Glutamatergic neuron (in vitro differentiated cells): ENCODE measurements at places on chromosomes 5 and 9. TPM values are rescaled to one million over a fixed set of nuclear protein-coding genes. Genes with fewer than 3 reads are reported as not detected.

GRCh38 chr5:126359884-126360283, 63.3 kb upstream of the GRAMD2B start:
- H3K27ac ChIP-seq: no peak overlapping the region
- DNase-seq: no peak
- no peaks in the 10 kb centered on the region for H3K36me3 ChIP-seq
- no peak overlapping the region for H3K4me3 ChIP-seq
- peaks cover 2% of the 10 kb centered on the region for H3K27me3 ChIP-seq
- no peaks in the 10 kb centered on the region for H3K4me1 ChIP-seq

DNA sequence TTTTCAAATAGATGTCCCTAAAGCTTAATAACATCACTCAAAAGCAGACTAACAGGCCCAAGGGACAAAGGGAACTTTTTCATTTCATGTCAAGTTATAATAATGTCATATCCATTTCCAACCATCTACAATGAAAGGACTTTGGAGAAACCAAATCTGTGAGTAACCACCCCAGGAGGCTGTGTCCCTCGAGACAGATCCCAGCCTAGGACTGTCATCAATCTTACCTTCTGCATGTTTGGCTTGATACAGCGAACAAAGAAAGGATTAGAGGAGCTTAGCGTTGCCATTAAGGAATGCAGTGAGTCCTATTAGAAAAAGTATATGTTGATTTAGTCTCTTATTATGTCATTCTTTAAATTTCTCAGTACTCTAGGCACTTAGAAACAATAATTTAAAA, 137.8 kb upstream of the RETREG1 start:
- H3K4me1 ChIP-seq: peaks cover 3% of the 10 kb centered on the region
- no peak overlapping the region for H3K4me3 ChIP-seq
- DNase-seq: peak; percentile 61
- no peak overlapping the region for H3K27ac ChIP-seq
- no peaks in the 10 kb centered on the region for H3K36me3 ChIP-seq

- no peak overlapping the region for H3K27ac ChIP-seq
- peaks cover 3% of the 10 kb centered on the region for H3K27me3 ChIP-seq
- no peak overlapping the region for H3K4me3 ChIP-seq
- H3K36me3 ChIP-seq: no peaks in the 10 kb centered on the region
These were observed 334.5 kb upstream of the IRX4 start for GRCh38 chr5:2217219-2217618.

SPINK6 gene
- not detected for total RNA-seq

GRCh38 chr5:127351418-127351817, 60.8 kb downstream of the MEGF10 start:
- no peak overlapping the region for H3K4me3 ChIP-seq
- H3K27me3 ChIP-seq: no peaks in the 10 kb centered on the region
- no peaks in the 10 kb centered on the region for H3K36me3 ChIP-seq
- H3K27ac ChIP-seq: no peak overlapping the region
- no peaks in the 10 kb centered on the region for H3K4me1 ChIP-seq
- no peak for DNase-seq

- peaks cover 5% of the 10 kb centered on the region for H3K4me1 ChIP-seq
- no peak overlapping the region for H3K27ac ChIP-seq
- no peak overlapping the region for H3K4me3 ChIP-seq
- no peaks in the 10 kb centered on the region for H3K36me3 ChIP-seq
- peaks cover 1% of the 10 kb centered on the region for H3K27me3 ChIP-seq
- no peak for DNase-seq
These were observed 366.1 kb upstream of the RPS23 start for GRCh38 chr5:82644229-82644628.

PIP5K1B gene
- total RNA-seq: 0.27 TPM

GRCh38 chr5:161751265-161751664, 65.7 kb downstream of the GABRA6 start:
- no peak overlapping the region for H3K4me3 ChIP-seq
- no peak for DNase-seq
- H3K36me3 ChIP-seq: no peaks in the 10 kb centered on the region
- no peaks in the 10 kb centered on the region for H3K4me1 ChIP-seq
- H3K27ac ChIP-seq: no peak overlapping the region
- H3K27me3 ChIP-seq: no peaks in the 10 kb centered on the region

DNA sequence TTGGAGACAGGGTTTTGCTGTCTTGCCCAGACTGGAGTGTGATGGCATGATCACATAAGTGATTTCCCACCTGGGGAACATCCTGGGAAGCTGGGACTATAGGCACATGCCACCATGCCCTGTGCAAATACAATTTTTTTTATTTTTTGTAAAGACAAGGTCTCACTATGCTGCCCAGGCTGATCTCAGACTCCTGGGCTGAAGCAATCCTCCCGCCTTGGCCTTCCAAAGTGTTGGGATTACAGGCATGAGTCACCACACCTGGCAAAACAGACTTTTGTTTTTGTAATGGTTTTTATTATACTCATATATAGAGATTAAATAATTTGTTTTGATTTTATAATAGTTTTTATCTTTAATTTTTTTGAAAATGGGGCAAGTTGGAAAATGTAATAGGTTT, 14.7 kb downstream of the DNAJC25 start:
- no peak overlapping the region for H3K27ac ChIP-seq
- H3K36me3 ChIP-seq: no peaks in the 10 kb centered on the region
- no peak for DNase-seq
- no peaks in the 10 kb centered on the region for H3K4me1 ChIP-seq
- H3K4me3 ChIP-seq: no peak overlapping the region
- H3K27me3 ChIP-seq: no peaks in the 10 kb centered on the region

DNA sequence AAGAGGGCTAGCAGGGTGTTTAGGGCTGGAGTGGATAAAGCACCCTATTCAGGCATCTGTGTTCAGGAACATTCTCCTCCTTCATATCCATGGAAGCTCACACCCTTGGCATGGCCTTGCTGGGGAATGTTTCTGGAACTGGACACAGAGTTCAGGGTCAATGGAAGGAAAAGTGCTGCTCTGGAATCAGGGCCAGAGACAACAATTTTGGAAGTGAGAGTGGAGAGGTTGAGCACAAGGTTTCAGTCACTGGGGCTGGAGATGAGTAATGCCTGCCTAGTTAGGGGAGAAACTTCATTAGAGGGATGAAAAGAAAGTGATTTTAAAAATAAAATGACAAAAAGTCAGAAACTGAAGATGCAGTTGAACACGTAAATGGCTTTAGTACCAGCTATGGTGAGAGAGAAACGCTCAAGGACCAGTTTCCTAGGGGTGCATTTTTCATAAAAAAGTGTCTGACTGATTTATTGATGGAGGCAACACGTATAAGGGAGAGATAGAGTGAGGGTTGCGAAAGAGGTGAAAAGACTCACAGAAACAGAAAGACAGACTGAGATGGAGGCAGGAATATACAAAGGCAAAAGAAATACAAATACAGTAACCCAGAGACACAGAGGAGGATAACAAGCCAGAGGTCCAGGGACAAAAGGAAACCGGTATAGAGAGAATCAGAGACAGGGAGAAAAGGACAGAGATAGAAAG, 8.0 kb upstream of the TNFSF15 start:
- peaks cover 6% of the 10 kb centered on the region for H3K36me3 ChIP-seq
- no peak overlapping the region for H3K27ac ChIP-seq
- H3K4me3 ChIP-seq: no peak overlapping the region

DNA sequence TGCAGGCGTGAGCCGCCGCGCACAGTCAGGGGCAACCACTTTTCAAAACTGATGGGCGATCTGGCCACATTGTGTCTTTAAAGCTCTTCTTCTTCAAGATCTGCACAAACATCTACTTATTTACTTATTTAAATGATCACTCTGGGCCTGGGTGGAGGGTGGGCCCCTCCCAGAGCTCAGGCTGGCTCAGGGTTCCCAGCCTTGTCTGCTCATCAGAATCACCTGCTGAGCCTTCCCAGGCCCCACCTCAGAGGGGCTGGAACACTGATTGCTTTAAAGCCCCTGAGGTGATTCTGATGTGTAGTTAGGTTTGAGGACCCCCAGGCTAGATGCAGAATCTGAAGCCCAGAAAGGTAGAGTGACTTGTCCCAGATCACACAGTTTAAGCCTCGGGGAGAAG, 45.6 kb upstream of the DMRT1 start:
- no peak overlapping the region for H3K4me3 ChIP-seq
- peaks cover 2% of the 10 kb centered on the region for H3K27me3 ChIP-seq
- no peaks in the 10 kb centered on the region for H3K4me1 ChIP-seq
- DNase-seq: no peak
